Osteoblast (primary cell): ENCODE measurements at places on chromosomes 5 and 9. TPM values are rescaled to one million over a fixed set of nuclear protein-coding genes. Genes with fewer than 3 reads are reported as not detected.

GRCh38 chr5:80959768-80960442, at the start of gene RASGRF2:
Gene RASGRF2 (plus strand): TSS chr5:80960363. CDS start chr5:80960739, 376 bp downstream.
- DNase-seq = peak; percentile 85
- H3K36me3 ChIP-seq = no peaks in the 10 kb centered on the region
- H3K4me1 ChIP-seq = peaks cover 12% of the 10 kb centered on the region
- H3K4me3 ChIP-seq = peak within 1 kb of the TSS; percentile 53
- H3K27me3 ChIP-seq = peaks cover 72% of the 10 kb centered on the region
- H3K27ac ChIP-seq = no peak within 1 kb of the TSS

GRCh38 chr5:153537207-153537606, 46.7 kb downstream of the GRIA1 start:
- no peak overlapping the region for H3K4me3 ChIP-seq
- no peaks in the 10 kb centered on the region for H3K4me1 ChIP-seq
- no peak overlapping the region for H3K27ac ChIP-seq
- no peak for DNase-seq
- no peaks in the 10 kb centered on the region for H3K36me3 ChIP-seq

GRCh38 chr5:150787656-150788055, 9.1 kb downstream of the SMIM3 start:
- H3K27me3 ChIP-seq = no peaks in the 10 kb centered on the region
- H3K27ac ChIP-seq = peak overlapping the region; percentile 89
- H3K4me1 ChIP-seq = peaks cover 79% of the 10 kb centered on the region
- no peak overlapping the region for H3K4me3 ChIP-seq

DNA sequence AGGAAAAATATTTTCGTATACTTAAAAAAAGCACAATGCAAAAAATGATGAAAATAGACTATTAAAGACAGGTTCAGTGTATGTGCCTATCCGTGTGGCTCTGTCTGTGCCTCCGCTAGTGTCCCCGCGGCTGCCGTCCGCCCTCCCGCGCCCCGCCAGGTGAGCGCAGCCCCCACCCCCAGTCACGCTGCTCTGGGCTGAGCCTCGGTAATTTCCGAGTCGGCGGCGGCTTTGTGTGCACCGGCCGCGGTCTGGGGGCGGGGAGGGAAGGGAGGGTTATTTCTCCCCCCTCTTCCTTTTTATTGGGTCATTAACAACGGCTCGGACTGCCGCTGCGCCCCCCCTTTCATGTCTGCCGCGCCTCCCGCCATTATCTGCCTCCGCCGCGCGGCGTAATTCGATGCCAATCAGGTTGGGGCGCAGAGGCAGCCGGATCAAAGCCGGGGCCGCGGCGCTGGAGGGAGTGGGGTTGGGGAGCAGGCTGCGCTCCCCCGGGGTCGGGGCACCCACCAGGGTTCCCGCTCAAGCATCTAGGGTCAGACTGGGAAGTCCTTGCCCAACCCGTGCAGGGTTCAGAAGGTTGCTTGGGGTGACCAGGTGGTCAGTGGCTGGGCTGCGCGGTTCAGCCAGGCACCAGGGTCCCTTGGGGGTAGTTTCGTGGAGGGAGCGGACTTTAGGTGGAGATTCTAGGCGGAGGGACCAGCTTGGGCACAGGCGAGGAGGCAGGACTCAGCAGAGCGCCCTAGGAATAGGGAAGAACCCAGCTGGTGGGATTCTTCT, 39.5 kb upstream of the PSD2 start:
- H3K4me3 ChIP-seq = peak overlapping the region; percentile 16
- peaks cover 18% of the 10 kb centered on the region for H3K4me1 ChIP-seq
- H3K27me3 ChIP-seq = peaks cover 26% of the 10 kb centered on the region
- DNase-seq = peak; percentile 80
- H3K36me3 ChIP-seq = no peaks in the 10 kb centered on the region

- peak; percentile 38 for DNase-seq
- peak overlapping the region; percentile 91 for H3K27ac ChIP-seq
- H3K27me3 ChIP-seq = no peaks in the 10 kb centered on the region
- H3K36me3 ChIP-seq = peaks cover 4% of the 10 kb centered on the region
- H3K4me3 ChIP-seq = no peak overlapping the region
Measured at GRCh38 chr9:111943746-111944145, 47.1 kb downstream of the UGCG start.

- H3K27me3 ChIP-seq = no peaks in the 10 kb centered on the region
- no peaks in the 10 kb centered on the region for H3K36me3 ChIP-seq
- H3K27ac ChIP-seq = no peak overlapping the region
- no peak for DNase-seq
- H3K4me1 ChIP-seq = no peaks in the 10 kb centered on the region
- H3K4me3 ChIP-seq = no peak overlapping the region
Measured at GRCh38 chr5:169229342-169229892, 71.5 kb downstream of the SLIT3 start.

DNA sequence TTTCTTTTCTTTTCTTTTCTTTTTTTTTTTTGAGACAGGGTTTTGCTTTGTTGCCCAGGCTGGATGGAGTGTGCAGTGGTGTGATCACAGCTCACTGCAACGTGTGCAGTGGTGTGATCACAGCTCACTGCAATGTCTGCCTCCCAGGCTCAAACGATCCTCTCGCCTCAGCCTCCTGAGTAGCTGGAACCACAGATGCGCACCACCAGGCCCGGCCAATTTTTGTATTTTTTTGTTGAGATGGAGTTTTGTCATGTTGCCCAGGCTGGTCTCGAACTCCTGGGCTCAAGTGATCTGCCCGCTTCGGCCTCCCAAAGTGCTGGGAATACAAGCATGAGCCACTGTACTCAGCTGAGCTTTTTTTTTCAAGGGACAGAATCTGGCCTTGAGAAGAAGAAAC, 36.8 kb upstream of the TJP2 start:
- DNase-seq = no peak
- H3K27me3 ChIP-seq = no peaks in the 10 kb centered on the region
- no peak overlapping the region for H3K27ac ChIP-seq
- peaks cover 2% of the 10 kb centered on the region for H3K4me1 ChIP-seq

DNA sequence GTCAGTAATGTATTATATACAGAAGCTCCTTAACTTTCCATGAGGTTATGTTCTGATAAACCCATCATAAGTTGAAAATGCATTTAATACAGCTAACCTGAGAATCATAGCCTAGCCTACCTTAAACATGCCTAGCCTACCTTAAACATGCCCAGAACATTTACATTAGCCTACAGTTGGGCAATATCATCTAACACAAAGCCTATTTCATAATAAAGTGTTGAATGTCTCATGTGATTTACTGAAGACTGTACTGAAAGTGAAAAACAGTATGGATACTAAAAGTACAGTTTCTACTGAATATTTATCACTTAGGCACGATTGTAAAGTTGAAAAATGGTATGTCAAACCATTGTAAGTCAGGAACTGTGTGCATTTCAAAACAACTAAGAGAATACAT, 1.6 kb downstream of the GM2A start:
- peaks cover 15% of the 10 kb centered on the region for H3K4me1 ChIP-seq
- no peaks in the 10 kb centered on the region for H3K27me3 ChIP-seq
- DNase-seq = no peak
- H3K4me3 ChIP-seq = no peak overlapping the region
- H3K36me3 ChIP-seq = no peaks in the 10 kb centered on the region

GRCh38 chr9:77935211-77935610, 96.4 kb downstream of the GNAQ start:
- H3K4me1 ChIP-seq = no peaks in the 10 kb centered on the region
- no peaks in the 10 kb centered on the region for H3K27me3 ChIP-seq
- no peaks in the 10 kb centered on the region for H3K36me3 ChIP-seq
- no peak for DNase-seq
- H3K4me3 ChIP-seq = no peak overlapping the region

DNA sequence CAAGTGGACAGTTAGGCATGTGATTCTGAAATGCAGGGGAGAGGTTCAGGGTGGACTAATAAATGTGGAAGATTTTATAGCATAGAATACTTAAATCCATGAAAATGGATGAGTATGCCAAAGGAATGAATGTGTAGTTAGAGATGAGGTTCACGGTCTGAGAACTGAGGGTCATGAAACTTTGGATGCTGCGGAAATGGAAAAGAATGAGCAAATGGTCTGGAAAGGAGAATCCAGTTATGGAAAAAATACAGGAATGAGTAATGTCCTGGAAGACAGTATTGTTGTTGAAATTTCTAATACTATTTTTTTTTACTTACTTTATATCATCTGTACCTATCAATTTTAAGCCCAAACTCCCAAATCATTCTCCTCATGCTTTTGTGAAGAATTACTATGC, 2369.4 kb downstream of the MAT2B start:
- H3K27ac ChIP-seq = no peak overlapping the region
- H3K4me1 ChIP-seq = no peaks in the 10 kb centered on the region
- H3K4me3 ChIP-seq = no peak overlapping the region
- DNase-seq = no peak

GRCh38 chr5:13913962-13914361, 30.5 kb downstream of the DNAH5 start:
- H3K4me3 ChIP-seq = no peak overlapping the region
- H3K27me3 ChIP-seq = no peaks in the 10 kb centered on the region
- H3K36me3 ChIP-seq = no peaks in the 10 kb centered on the region
- H3K4me1 ChIP-seq = no peaks in the 10 kb centered on the region
- no peak for DNase-seq

FAM153A gene
- total RNA-seq = not detected in 2 replicates
